Uterine smooth muscle cell (primary cell): ENCODE measurements at places on chromosomes 12 and 14. TPM values are rescaled to one million over a fixed set of nuclear protein-coding genes. Genes with fewer than 3 reads are reported as not detected.

MORN3 gene
- 0.55 and 0.62 TPM in 2 replicates for total RNA-seq

CLEC6A gene
- total RNA-seq: not detected in 2 replicates

RNASE1 gene
- total RNA-seq: 0.22 TPM in 1 of 2 replicates, not detected in the other

TBC1D30 gene
- 0.33 and 0.87 TPM in 2 replicates for total RNA-seq

TMPRSS12 gene
- not detected in 2 replicates for total RNA-seq

IKZF4 gene
- total RNA-seq: 1.5 TPM in 2 replicates

JPH4 gene
- under 0.01 TPM in 1 of 2 replicates, not detected in the other for total RNA-seq

MDM2 gene
- 96.2 and 162 TPM in 2 replicates for total RNA-seq
